ENCODE measurements at places on chromosomes 11 and 22.

DNA sequence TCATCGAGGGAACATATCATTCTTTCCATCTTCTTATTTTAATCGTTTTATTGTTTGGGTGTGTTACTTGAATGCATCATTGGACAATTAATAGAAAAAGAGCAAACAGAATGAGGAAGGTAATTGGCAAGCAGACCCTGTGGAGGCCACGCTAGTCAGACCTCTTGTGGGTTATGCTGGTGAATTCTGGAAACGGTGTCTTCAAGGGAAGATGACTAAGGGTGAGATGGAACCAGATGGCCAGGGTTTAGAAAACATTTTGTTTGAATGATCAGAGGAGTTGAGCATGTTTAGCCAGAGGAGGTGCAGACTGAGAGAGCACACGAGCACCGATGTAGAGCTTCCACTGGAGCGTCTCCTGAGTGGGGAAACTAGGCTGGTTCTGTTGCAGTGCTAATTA lies 8.5 kb downstream of the ST14 start:
- DNase-seq = no peak

GRCh38 chr11:1521382-1522080 lies 35.0 kb upstream of the MOB2 start:
- DNase-seq = no peak

DNA sequence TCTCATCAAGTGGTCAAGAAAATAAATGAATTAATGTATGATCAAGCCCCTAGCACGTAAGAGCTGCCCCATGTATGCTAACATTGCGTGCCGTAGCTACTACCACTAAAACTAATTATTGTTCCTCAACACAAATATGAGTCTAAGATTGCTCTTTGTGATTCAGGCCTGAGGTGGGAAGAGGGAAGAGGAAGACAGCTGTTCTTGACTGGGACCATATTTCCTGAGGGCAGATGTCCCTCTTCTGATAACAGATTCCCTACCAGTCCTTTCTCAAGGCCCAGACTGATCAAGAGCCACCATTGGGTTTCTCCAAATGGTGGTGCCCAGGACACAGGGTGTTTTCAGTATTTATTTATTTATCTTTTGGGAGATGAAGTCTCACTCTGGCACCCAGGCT lies 87.2 kb upstream of the CADM1 start:
- DNase-seq = no peak

- DNase-seq = no peak
These were observed 129.7 kb downstream of the NCAM1 start for GRCh38 chr11:113090716-113091480.

DNA sequence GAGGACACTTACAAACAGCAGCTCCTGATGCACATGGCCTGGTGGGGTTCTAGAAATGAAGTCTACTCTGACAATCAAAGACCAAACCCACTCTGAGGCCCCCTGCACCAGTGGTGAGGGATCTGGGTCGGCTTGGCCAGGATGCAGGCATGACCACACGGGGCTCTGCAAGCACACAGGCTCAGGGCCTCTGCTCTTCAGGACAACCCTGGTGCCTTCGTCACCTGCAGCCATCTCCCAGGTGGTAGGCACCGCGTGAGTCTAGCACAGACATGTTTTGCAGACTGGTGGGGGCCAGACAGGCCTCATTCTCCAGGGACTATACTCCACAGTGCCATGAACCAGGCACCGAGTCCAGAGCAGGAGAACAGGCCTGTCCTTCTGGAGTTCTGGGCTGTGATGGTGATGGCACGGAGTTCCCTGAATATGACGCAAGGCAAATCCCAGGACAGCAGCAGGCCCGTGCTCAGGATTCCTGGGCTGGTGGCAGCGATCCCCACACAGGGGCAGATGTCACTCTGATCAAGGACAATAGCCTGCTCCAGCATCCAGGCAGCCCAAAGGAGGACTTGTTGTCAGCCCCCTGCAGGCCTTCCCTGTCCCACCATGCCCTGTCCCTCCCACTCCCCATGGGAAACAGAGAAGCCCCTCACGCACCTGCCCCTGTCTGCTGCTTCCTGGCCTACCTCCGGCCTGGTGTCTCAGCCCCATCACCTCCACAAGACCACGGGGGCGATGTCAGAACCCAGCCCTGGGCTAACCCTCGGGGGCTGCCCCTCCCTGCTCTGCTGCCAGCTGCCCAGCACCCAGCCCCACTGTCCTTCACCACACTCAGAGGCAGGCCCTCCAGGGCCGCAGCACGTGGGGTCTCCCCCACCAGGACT lies 36.1 kb downstream of the GNB1L start:
- DNase-seq = no peak

- no peak for DNase-seq
These were observed 9.5 kb upstream of the TTC12 start for GRCh38 chr11:113304916-113305315.

DNA sequence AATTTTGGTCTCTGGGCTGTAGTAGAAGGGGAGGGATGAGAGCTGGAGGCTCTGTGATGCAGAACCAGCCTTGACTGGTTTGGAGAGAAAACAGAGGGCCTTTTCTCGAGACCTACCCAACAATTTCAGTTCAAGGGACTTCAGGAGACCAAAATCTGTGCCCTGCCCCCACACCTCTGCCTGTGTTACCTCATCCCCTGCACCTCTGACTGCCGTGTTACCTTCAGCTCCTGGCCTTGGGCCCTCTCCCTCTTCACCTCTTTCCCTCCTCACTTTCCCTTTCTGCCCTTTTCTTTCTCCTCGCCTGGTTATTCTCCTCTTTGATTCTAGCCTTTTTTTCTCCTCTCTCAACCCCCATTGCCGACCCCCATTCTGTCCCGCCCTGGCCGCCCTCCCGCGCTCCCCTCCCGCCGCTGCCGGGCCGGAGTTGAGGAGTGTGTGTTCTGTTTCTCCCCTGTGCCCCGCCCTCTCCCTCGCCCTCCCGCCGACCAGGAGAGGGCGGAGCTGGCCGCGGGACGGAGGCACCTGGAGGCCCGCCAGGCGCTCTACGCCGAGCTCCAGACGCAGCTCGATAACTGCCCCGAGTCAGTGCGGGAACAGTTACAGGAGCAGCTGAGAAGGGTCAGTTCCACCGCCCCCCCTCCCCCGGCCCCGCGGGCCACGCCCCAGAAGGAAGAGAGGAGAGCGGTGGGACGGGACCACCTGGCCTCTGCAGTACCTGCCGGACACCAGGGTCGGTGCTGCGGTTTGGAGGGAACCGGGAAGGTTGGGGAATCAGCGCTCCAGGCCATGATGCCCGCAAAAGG lies 27.2 kb downstream of the PHLDB1 start:
- peak; percentile 75 for DNase-seq

GRCh38 chr11:60816590-60817157 lies 25.2 kb upstream of the CCDC86 start:
- no peak for DNase-seq

- DNase-seq = no peak
These were observed 191.0 kb downstream of the MIAT start for GRCh38 chr22:26848244-26848920.

DNA sequence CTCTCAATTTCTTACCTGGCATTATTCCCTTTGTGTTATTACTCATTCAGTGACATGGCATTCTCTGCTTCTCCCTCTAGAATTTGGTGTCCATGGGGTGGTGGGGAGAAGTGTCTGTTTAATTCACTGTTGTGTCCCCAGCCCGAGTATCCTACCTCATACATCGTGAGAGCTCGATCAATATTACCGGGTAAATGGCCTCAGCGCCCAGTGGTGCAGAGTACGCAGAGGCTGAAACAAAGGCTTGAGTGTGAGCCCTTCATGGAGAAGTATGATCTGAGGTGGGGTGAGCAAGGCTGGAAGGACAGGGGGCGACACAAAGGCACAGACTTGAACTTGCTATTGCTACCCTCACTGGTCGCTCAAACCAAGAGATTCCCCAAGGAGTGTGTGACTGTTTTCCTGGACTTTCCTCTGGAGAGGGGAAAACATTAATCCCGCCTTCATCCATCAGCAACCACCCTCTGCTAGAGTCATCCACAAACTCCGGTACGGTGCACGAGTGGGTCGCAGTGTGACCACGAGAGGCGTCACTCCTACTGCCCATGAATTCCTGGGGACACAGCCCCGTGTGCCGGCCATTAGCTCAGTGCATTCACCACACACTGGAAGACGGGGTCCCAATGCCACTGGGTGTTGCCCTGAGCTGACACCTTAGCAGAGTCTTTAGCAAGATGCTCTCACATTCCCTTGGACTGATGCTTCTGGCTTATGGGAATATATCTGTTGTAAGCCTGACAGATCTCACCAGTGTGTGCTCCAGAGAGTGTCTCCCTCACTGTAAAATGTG lies 35.0 kb upstream of the CCND1 start:
- no peak for DNase-seq

DNA sequence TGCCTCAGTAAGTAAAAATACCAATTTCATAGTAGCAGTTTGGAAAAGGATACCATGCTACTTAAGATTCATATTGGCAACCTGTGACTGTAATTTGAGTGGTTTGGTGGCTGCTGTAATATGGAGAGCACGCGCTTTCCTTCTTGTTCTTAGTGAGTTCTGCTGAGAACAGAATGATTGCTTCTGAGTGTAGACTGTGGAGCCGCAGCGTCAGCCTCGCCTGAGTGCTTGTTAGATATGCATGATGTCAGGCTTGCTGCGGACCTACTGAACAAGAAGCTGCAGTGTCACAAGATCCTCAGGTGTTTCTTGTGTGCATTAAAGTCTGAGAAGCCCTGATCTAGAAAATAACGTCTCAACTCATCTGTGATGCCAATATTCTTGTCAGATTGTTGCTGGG lies 143.2 kb downstream of the ARHGAP42 start:
- DNase-seq = no peak

- no peak for DNase-seq
These were observed 74.9 kb upstream of the LRRC4C start for GRCh38 chr11:41534391-41534790.

- DNase-seq = no peak
These were observed 15.2 kb upstream of the EI24 start for GRCh38 chr11:125554038-125554437.

DNA sequence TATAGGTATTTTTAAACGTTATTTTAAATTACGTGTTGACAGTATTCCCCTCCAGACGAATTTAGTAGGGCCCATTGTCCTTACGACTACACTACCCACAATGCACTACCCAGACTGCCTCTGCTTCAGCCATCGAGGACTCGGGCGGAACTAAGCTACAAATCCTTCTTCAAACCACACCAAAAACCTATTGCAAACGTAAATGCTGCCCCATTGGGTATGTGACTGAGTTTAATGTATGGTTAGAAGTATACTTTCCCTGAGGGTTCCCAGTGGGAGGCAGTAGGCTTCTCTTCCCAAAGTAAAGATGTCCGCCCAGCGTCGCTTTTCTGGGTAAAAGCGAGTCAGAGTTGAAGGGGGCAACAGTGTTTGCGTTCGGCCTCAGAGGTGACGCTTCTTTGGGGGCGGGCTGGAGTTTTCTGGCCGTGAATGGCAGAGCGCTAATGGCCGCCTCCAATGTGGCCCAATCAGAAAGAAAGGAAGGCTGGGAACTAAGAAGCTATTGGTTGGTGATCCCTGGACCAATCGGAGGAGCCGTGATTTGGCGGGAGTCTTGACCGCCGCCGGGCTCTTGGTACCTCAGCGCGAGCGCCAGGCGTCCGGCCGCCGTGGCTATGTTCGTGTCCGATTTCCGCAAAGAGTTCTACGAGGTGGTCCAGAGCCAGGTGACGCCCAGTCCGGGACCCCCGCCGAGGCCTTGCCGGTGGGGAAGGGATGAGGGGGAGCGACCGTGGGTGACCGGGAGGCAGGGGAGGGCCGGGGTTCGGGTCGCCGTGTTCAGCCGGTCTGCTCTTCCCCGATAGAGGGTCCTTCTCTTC lies at the start of gene CDC45:
Gene CDC45, plus strand, starts transcription at position 566 of the 818 bp plus-strand sequence. Its CDS starts 49 bp downstream, at position 615.
- peak; percentile 93 for DNase-seq

DNA sequence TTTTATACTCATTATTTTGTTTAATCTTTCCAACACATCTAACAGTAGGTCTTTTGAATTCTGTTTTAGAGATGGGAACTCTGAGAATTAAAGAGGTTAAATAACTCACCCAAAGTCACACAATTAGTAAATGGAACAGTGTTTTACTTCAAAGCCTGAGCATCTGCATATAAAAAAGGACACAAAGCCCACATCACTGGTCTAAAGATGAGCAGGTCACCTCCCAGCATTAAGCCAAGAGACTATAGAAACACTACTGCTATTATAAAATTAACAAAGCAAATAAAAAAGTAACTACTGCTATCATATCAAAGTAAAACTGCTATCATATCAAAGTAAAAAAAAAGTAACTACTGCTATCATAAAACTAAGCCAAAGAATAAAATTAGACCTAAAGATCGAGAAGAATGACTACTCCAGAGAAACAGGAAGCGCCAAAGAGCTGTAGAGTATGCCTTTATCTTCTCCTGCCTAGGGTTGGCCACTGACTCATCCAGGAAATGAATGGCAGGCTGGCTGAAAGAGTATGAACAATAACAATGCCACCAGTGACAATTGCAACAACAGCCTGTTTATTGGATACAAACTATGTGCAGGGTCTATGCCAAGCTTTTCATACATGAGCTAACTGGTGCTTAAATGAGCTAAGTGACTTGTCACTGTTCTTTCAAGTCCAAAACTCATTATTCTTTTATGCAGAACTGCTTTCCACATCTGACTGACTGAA lies 1153.0 kb upstream of the TENM4 start:
- DNase-seq = no peak

DNA sequence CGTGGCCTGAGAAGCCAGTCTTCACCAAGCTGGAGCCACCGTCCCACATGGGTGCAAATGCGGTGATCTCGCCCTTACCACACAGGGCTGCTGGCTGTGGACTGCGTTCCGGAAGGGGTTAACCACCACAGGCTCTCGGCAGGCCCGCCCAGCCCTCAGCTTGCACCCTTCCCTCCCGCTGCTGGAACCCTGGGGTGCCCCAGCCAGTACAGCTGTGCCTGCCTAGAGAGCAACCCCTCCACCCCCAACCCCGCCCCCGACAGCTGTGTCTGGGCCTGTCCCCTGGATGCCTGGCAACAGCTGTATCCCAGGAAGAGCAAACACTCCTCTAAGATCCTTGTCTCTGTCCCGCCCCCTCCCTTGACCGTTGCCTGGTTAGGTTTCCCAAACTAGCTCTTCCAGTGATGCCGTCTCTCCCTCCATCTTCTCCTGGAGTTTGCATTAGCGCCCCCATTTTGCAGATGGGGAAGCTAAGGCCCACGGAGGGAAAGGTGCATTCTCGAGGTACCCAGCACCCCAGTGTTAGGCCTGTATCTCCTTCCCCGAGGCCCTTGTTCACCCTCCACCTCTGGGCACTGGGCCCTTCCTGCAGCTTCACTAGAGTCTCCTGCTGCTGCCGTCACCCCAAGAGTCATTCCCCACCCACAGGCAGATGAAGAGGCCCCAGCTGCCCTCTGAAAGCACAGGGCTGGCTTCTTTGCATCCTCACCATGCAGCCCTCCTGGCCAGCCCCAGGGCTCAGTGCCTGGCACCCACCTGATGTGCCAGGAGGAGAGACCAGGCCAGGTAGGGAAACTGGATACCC lies 12.6 kb upstream of the COX8A start:
- peak; percentile 84 for DNase-seq

- DNase-seq = no peak
These were observed 113.6 kb downstream of the TEAD1 start for GRCh38 chr11:12787847-12788246.

All from T47D (cell line).